ENCODE measurements at places on chromosomes 2 and 18. TPM values are rescaled to one million over a fixed set of nuclear protein-coding genes. Genes with fewer than 3 reads are reported as not detected.

TUBA4B gene
- not detected for total RNA-seq

MAPK4 gene
- total RNA-seq = 0.16 TPM

SERPINB7 gene
- total RNA-seq = not detected

TXNDC2 gene
- total RNA-seq = 0.64 TPM

ALLC gene
- not detected for total RNA-seq

SKOR2 gene
- total RNA-seq = not detected

Data from epithelial cell of alveolus of lung (primary cell).